GM12864 (cell line): ENCODE measurements at places on chromosomes 11 and 22.

GRCh38 chr11:72935700-72936099, 121.5 kb downstream of the ATG16L2 start:
- no peak for DNase-seq

GRCh38 chr11:36447947-36448346, 62.1 kb downstream of the TRAF6 start:
- DNase-seq, result no peak

- no peak for DNase-seq
These were observed 24.8 kb downstream of the ARVCF start for GRCh38 chr22:19991645-19992451.

DNA sequence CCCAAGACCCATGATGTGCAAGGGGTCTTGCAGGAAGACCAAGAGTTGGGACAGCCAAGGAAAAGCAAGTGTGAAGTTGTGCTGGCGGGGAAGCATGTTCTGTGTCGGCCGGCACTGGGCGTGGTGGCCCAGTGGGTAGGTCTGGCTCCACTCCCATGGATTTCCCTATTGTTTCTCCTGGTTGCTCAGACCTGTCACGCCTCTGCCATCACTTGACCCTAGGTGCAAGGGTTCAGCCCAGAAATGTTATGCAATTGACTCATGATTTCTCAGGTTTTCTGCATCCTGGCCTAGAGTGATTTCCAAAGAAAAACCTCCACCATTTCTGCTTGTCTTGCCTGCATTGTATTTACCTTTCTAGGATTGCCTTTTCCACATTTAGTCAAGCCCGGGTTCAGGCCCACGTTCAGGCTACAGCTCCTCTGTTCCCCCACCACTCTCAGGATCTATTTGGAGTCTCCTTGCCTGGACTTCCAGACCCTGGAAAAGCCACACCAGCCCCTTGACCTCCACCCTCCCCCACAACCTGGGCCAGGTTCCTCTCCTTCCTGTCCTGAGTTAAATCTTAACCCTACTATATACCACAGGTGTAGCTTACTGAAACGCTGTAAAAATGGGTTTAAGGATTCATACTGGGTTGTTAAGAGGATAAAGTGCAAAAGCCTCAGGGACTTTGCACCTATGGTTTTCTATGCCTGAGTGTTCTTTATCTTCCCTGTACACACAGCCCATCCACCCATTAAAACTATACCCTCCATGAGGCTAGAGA, 17.5 kb upstream of the FOLR1 start:
- no peak for DNase-seq

- DNase-seq, result peak; percentile 22
These were observed 25.2 kb downstream of the LIF start for GRCh38 chr22:30221121-30221992.

- no peak for DNase-seq
These were observed 12.1 kb downstream of the APOL3 start for GRCh38 chr22:36148411-36148810.

GRCh38 chr11:66326261-66327111, 9.6 kb upstream of the CD248 start:
- no peak for DNase-seq

DNA sequence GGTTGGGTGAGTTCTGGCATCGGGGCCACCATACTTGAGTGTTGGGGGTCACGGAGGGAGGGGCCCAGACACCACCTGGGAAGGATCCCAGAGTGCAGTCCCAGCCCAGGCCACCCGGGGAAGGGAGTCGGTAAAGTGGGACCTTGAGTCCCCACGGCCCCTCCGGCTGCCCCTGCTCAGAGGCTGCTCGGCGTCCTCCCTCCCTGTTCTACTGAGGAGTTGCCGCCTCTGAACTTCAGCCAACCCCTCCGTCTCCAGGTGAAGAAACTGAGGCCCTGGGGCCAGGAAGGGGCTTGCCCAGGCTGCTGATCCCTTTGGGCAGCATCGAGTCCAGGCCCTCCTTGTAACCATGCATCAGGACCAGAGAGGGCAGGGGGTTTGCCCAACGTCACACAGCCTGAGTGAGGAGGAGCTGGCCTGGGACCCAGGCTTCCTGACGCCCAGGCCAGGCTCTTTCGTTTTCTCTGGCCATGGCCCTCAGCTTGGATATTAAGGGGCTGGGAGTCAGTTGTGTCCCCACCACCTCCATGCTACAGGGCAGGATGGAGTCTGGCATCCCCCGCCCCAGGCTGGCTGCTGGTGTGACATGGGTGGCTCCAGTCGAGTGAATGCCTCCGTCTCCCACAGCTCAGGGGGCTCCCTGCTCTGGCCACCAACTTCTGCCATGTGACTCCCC, 1.3 kb downstream of the PARVG start:
- no peak for DNase-seq

DNA sequence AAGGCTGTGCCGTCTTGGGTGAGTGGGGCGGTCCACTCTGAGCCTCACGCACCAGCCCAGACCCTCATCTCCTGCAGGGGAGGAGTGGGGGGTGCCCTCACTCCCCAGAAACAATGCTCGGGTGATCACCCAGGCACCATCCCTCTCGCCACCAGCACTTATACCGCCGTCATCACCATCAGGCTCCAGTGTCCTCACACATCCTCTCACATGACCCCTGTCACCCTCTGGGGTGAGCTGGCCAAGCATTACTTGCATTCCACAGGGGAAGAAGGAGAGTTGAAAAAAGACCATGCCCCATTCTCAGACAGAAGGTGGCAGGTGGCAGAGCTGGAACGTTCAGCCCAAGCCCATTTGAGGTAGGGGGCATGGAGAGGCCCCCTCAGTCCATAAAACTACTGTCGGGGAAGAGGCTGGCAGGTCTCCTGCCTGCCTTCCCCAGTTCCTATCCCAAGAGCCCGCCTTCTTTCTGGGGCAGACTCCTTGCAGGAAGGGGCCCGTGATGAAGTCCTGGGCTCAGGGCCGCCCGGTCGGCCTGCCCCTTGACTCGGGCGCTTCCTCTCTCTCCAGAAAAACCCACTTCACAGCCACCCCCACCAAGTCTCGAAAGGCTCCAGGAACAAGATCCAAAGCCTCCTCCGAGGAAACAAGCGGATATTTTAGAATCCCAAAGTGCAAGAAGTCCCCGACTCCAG, 153.3 kb downstream of the DSCAML1 start:
- no peak for DNase-seq

- no peak for DNase-seq
These were observed 22.9 kb upstream of the MRPL17 start for GRCh38 chr11:6705905-6706535.

- no peak for DNase-seq
These were observed 39.6 kb downstream of the DIXDC1 start for GRCh38 chr11:111976767-111977145.

DNA sequence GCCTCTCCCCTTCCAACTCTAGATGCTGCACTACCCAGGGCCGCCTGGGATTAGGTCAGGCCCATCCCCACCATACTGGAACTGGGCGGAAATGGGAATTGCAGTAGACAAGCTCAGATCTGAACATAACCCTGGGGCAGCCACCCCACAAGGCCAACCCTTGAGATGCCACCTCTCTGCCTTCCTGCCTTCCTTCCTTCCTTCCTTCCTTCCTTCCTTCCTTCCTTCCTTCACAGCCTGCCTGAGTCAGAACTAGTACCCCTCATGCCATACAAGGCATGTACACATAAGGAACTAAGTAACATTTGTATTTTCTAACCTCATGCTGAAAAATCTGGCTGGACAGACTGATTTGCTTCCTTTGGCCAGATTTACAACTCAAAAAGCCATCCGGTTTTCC, 28.0 kb downstream of the SHISAL1 start:
- no peak for DNase-seq

- no peak for DNase-seq
These were observed 835 bp upstream of the RHOD start for GRCh38 chr11:67055812-67056211.

- no peak for DNase-seq
These were observed 242.3 kb upstream of the TBCEL start for GRCh38 chr11:120781486-120782120.

DNA sequence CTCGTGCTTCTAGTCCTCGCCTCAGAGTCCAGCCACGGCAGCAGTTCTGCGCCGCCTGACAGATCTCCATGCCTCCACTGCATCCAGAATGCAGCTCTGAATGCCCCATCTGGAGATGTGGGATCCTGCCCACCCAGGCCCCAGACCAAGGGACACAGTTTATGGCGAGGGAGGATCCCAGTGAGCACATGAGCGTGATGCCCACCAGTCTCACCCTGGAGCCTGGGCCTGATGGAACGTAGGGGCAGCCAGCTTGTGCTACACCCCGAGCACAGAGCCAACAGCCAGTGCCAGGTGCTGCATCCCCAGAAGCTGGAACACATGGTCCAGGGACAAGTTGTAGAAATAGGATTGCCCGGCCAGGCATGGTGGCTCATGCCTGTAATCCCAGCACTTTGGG, 10.4 kb downstream of the IGLL1 start:
- no peak for DNase-seq
